ENCODE measurements at places on chromosomes 6 and 20. TPM values are rescaled to one million over a fixed set of nuclear protein-coding genes. Genes with fewer than 3 reads are reported as not detected.

DNA sequence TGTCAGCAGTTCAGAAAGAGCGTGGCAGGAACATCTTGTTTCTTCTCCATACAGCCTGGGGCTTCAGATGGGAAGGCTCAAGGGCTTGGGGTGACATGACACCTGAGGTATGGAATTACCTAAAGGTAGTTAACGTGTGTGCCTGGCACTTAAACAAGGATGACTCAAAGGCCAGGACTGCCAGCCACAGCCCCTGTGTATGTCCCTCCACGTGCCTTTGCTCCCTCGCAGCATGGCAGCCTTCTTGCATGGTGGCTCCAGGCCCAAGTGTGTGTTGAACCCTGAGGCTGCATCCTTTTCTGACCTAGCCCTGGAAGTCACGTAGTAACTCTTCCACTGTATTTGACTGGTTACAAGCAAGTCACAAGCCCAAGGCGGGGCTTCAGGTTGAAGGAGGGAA is 33.6 kb upstream of the MYL9 start:
- DNase-seq: no peak

DNA sequence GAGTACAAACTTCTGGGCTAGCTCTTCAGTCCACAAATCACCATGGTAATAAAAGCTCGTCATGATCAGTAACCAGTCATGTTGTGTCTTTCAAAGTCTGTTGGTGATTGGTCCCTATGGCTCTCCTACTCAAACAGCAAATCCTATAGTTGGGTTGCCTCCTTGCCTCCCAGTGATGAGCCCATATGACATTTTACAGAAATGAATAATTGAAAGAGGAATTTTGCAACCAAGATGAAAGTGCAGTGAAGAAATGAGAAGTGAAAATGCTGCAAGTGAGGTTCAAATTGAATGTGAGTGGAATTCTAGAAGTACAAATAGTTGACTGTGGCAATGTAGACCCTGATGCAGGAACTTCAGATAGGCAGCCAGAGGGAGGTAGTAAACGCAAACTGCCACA is 5.1 kb upstream of the SIRPD start:
- DNase-seq: no peak

DNA sequence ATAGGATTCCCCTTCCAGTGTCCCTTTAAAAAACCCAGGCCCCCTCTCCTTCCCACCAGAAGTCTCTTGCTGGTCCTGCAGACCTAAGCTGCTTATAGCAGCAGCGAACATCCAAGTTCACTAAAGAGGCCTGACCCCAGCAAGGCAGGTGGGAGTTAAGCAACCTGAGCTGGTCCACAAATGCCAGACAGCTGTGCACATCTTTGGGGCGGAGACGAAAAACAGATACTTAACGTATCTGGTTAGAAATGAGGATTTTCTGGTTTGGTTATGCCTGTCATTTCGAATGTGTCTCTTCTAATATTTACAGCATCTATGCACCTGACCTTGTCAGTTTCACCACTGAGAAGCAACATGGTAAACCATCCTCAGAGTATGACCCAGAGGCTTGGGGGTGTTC is 87.8 kb downstream of the SLC2A10 start:
- peak; percentile 28 for DNase-seq

GRCh38 chr20:23141450-23142161 is 55.5 kb upstream of the CD93 start:
- no peak for DNase-seq

DNA sequence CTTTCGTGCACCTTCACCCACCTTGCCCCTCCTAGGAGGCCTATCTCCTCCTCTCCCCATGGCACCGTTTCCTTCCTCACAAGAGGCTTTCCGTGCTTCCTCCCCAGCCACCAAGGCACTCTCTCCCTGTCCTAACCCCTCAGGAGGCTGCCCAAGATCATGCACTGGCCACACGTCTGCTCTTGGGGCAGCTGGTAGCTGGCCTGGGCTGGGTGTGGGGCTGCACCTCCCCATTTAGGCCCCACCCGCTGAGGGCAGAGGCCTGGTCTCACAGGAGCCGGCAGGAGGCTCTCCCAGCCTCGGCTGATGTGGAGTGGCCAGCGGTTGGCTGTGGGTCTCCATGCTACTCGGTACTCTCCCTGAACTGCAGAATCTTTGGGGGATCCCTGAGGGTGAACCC is 13.6 kb downstream of the NOL4L start:
- no peak for DNase-seq

Gene RAB44
- total RNA-seq: not detected

Gene GGT7
- 10.4 TPM for total RNA-seq

Gene SLC35B2
- 83.1 TPM for total RNA-seq

All from chondrocyte (in vitro differentiated cells).